Anterior cingulate cortex (tissue), 58 donors: ENCODE measurements at places on chromosomes 7 and 10.

DNA sequence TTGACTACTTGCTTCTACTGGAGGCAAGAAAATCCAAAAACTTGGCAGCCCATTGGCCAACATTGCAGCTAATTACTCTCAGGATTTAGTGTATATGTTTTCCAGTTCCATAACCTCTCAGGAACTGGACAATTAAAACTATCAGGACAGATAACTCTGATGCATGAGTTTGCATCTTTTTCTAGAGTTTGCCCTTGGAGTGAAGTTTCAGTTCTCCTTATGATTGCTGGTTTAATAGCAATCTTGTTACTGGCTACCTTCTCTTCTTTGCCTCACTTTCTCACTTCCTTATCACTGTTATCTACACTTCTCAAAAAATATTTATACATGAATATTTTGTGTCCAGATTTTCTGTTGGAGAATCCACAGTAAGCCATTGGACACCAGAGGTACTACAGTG, 735.9 kb downstream of the PCDH15 start:
- DNase-seq = no peak

DNA sequence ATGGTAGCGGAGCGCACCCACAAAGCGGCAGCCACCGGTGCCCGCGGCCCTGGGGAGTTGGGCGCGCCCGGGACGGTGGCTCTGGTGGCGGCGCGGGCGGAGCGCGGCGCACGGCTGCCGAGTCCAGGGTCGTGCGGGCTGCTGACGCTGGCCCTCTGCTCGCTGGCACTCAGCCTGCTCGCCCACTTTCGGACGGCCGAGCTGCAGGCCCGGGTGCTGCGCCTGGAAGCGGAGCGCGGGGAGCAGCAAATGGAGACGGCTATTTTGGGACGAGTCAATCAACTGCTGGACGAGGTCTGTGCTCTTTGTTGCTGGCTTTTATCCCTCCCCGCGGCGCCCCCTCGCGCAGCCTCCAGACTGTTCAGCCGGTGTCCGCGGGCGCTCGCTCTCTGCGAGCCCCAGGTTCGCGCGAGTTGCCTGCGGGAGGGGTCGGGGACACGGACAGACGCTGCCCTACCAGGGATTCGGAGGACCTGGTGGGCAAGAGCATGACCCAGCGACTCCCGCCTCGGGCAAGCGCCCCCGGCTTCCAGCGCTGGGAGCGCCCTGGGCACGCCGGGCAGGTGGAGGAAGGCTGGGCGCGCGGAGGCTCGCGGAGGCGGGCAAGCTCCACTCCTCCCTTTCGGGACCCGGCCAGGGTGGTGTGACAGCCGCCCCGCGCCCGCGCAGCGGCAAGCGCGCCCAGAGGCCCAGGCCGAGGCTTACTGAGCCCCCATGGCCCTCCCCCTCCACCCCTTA, 887 bp downstream of the COL13A1 start:
- DNase-seq = no peak

DNA sequence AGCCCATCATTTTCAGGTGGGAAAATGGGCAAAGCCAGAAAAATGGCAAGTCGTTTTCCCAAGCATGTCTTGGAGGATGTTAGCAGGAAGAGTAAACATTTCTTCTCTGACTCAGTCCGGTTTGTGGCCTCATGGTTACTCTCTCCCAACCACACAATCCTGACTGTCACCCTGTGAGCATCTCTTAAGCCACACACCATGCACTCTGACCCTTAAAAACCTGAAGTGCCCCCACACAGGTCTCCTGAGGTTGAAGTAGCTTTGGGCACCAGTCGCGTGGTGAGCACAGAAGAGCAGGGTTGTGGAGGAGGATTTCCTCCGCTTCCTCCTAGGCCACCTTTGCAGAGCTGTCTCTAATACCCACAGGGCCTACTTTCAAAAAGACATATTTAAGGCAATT, 387.3 kb upstream of the NPVF start:
- no peak for DNase-seq

DNA sequence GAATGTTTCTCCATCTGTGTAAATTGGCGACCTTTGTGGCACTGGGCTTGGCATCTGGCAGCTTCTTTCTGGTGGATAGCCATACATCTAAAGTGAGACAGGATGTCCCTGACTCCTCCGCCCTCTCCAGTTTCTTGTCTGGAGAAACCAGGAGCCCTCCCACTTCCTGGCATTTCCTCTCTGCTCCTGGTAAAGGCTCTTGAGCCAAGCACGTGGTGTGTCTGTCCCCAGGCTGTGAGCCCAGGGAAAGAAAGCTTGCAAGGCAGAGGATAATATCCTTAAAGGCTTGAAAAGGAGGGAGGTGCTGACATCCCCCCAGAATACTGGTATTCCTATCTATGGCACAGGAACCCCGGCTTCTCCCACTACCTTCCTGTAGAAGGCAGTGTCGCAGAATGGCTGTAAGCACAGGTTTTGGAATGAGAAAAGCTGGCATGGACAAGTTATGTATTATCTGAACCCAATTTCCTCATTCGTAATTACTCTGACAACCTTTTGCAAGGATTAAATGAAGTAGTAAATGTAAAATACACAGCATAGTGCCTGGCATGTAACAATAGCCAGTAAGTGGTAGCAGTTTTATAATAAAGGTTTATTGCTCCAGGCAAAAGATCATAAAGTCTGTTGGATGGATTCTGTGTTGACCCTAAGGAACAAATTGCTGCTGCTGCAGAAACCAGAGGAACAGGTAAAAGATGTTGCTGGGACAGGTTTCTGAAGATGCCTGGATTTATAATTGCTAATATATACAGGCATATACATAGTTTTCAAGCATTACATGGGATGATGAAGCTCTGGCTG, 11.8 kb upstream of the ACSL5 start:
- no peak for DNase-seq

DNA sequence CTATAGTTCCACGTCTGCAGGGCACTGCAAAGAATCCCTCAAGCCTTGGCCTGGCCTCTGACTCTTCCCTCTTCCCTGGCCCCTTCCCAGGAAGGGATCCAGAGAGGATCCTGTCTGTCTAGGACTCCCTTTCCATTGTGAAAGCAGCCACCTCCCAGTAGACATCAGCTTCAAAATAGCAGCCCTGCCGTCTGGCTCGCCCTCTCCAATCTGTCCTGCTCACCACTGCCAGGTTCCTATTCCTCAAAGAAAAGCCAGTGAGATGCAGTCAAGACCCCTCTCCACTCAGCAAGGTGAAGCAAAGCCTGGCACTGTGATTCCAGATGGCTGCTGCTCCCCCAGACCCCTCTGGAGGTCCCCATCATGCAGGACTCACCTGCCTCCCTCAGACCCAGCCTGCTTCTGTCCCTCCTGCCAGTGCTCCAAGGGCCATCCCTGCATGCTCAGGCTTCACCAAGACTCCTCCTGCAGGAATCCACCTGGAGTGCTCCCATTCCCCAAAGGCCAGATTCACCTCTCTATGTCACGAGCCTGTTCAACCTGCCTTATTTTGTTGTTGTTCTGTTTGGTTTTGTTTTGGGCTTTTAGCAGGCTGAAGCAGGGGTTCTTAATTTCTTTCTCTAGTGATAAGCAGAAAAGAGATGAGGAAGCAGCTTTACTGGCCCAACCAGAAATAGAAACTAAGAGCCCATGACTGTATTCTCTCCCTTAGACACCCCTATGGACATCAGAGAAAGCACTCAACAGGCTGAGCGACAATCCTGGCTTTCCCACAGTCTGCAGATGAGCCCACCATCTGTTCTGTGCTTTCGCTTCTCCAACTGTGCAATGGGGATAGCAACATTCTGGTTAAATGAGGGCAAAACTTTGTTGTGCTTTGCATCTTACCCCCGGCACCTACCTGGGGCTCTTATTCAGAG, 305.1 kb downstream of the GRID1 start:
- no peak for DNase-seq

GRCh38 chr7:86833360-86833759, 189.7 kb downstream of the GRM3 start:
- DNase-seq = no peak

DNA sequence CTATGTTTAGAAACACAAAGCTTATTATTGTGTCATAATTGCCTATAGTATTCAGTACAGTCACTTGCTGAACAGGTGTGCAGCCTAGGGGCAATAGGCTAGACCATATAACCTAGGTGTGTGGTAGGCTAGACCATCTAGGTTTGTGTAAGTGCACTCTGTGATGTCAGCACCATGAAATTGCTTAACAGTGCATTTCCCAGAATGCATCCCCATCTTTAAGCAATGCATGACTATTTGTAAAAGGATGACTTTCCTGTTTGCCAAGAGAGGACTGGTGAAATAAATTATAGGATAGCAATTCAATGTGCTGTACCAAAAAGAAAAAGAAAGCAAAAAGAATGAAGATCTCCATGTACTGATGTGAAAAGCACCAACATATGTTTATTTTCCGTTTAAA, 288.7 kb upstream of the AUTS2 start:
- DNase-seq = no peak

- no peak for DNase-seq
Observed at GRCh38 chr7:6546498-6547251, 4.6 kb downstream of the GRID2IP start.

GRCh38 chr7:81618396-81619014, 151.3 kb downstream of the HGF start:
- no peak for DNase-seq

DNA sequence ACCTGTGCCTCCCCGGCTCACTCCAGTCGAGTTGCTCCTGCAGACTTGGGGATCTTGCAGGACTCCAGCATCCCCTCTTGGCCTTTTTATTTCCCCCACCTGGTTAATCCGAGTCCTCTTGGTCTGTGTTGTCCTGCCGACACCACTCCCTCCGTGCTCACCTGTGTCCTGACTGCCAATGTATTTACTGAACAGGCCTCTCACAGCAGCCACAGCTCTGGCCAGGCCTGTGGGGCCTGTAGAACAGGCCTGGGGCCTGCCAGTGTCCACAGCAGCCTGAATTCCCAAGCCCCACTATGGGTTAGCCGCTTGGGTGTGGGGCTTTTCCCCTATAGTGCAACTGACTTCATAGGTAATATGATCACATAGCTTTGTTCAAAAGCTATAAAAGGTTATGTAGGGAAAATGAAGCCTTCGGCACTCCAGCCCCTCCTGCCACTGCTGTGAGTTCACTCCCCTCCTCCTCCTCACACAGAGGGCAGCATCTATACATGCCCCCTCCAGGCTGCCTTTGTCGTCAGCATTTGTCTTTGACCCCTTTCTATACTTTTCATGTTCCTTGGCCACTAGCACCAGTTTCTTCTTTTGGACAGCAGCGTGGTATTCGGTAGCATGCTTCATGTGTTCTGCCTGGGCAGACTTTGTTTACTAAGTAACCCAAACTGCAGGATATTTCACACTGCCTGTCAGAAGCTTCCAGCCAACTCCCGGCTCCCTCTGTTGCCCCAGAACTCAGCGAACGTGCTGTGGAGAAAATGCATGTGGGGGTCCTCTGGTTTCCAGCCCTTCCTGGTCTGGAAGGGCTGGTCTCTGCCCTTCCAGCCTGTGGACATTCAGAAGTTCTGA, 46.1 kb downstream of the ZNF467 start:
- DNase-seq = no peak

GRCh38 chr7:33062023-33062781, at the start of gene NT5C3A:
Gene NT5C3A (minus strand): TSS chr7:33062776. CDS start chr7:33062705, 71 bp downstream.
- peak; percentile 59 for DNase-seq

- DNase-seq = peak; percentile 66
Observed at GRCh38 chr10:125060826-125061556, 99.4 kb downstream of the CTBP2 start.

DNA sequence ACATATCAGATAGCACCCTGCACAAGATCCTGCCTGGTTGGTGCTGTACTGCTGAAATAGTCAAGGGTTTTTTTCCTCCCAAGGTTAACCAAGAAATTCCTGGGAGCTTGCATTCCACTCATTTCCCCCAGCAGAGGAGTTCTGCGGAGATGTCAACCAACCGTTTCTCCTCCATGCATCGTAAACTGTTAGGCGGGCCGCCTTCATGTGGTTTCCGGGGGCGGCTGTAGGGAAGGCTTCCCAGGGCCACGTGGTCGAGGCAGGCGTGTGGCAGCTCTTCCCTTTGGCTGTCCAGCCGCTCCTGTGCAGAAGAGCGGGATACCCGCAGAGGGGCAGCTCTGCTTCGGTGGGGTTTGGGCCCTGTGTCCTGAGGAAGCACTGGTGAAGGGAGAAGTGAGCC, 113.7 kb downstream of the RGS10 start:
- no peak for DNase-seq

- no peak for DNase-seq
Observed at GRCh38 chr10:32957341-32958084, 517 bp downstream of the ITGB1 start.

DNA sequence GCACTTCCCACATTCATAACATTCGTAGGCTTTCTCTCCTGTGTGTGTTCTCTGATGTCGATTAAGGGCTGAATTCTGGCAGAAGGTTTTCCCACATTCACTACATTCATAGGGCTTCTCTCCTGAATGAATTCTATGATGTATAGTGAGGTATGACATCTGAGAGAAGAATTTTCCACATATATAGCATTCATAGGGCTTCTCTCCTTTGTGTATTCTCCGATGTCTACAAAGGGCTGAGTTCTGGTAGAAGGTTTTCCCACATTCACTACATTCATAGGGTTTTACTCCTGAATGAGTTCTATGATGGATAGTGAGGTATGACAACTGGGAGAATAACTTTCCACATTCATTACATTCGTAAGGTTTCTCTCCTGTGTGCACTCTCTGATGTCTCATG, 15.6 kb downstream of the ZNF12 start:
- no peak for DNase-seq

DNA sequence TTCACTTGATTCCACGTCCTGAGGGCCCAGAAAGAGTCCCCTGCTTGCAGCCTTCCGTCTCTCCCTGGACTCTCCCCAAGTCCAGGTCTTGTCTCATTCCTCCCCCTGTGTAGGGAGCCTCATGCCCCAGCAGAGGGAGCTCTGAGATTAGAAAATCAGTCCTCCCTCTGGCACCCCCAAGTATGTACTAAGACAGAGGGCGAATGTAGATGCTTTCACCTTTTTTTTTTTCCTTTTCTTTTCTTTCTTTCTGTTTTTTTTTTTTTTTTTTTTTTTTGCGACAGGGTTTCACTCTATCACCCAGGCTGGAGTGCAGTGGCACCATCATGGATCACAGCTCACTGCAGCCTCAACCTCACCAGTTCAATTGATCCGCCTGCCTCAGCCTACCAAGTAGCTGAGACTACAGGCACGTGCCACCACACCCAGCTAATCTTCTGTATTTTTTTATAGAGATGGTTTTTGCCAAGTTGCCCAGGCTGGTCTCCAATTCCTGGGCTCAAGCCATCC, 10.3 kb downstream of the SFXN3 start:
- DNase-seq = peak; percentile 59

DNA sequence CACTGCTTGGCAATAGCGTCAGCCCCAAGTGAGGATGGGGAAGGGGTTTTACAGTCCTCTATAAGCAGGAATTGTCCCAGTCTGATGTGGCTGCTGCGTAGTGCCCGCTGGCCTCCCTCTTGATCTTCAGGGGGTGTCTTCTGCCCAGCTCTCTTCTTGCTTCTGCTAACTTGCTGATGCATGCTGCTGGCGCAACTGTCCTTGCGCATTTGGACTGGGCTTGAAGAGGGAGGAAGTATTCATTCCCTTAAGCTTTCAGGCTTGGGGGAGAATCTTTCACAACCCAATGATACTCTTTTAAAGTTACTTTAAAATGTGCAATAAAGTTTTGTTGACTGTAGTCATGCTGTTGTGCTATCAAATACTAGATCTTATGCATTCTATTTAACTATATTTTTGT, 10.3 kb downstream of the GALNT11 start:
- DNase-seq = no peak
